ENCODE measurements at places on chromosomes 7 and 10. TPM values are rescaled to one million over a fixed set of nuclear protein-coding genes. Genes with fewer than 3 reads are reported as not detected.

C10orf105 gene
- total RNA-seq: 0.48 TPM

- DNase-seq: no peak
These were observed 6.6 kb upstream of the PDLIM1 start for GRCh38 chr10:95297402-95297801.

MINDY4 gene
- 2.0 TPM for total RNA-seq

GRCh38 chr7:41142904-41143473 lies 559.9 kb downstream of the INHBA start:
- no peak for DNase-seq

CPN1 gene
- total RNA-seq: 0.66 TPM

DNA sequence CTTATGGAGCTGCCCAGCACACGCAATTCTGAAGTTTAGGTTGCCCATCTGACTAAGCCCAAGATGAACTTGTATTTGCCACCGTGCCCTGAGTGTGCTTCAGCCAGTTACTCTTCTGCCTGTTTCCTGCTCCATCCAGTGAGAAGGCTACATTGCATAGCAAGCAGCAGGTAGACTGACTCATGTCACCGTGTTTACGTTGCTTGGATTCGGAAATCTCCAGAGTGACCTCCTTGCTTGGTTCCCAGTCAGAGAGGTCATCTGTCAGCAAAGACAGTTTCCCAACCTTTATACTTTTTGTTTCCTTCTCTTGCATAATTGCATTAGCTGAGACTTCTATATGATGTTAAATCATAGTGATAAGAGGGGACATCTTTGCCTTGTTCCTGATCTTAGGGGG lies 30.9 kb downstream of the NACAD start:
- DNase-seq: no peak
